Colonic mucosa (tissue), 4 donors: ENCODE measurements at places on chromosomes 5 and 9. TPM values are rescaled to one million over a fixed set of nuclear protein-coding genes. Genes with fewer than 3 reads are reported as not detected.

GRCh38 chr9:38405785-38406184, 13.3 kb downstream of the ALDH1B1 start:
- no peak for DNase-seq

GRCh38 chr5:131996210-131997025, 15.0 kb downstream of the ACSL6 start:
- no peak for DNase-seq

DNA sequence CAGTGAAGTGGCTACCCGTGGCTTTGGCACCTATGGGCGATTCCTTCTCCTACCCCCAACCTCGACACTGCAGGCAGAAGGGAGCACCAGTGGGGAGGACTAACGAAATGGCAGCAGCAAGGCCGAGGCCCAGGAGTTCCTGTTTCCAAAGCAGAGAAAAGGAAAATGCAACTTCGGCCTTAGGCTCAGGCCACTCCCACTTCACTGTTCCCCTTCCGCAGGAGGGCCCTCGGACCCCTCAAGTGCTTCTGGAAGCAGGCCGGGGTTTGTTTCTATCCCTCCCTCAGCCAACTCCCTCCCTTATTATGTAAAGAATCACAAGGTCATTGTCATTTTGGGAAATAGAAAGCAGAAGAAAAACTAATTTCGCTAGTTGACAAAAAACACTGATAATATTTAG, 36.4 kb upstream of the NKX2-5 start:
- DNase-seq, result no peak

GRCh38 chr9:88927510-88927909, 63.8 kb upstream of the S1PR3 start:
- no peak for DNase-seq

- no peak for DNase-seq
Observed at GRCh38 chr5:65262649-65263059, 219.1 kb downstream of the ADAMTS6 start.

DNA sequence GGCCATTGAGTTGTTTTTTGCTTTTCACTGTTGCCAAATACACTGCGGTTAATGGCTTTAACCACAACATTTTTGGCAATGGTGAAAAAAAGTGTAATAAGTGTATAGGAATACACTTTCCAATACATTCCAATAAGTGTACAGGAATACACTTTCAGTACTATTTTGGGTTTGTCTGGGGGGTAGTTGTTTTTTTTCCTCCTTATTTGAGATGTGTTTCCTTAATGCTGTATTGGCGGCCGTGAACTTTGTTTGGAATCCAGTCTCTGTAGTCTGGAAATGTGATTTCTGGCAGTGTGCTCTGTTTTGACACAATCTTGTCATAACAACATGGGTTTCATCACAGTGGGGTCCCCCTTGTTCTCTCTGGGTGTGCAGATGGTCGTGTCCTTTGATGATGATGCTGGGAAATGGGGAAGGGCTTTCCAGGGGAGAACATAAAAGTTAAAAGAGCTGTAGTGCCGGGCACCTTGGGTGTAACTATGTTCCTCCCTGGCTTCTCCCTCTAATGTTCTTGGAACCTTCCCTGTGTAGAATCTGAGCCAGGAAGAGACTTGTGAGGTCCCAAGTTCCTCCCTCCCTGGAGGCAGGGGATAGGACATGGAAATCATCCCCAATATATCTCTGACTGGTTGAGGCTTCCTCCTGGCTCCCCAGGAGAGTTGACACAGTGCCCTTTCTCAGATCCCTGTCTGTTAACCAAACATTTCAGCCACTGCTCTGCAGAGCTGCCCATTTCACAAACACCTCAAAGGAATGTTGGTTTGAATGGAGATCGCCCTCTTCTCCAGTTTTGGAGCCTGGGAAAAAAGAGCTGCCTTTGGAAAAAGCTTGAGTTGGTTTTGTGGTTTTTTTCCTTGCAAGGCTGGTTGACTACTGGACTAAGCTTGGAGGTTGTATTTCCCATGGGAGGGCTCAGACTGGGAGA, 44.8 kb downstream of the RCL1 start:
- DNase-seq, result no peak

GRCh38 chr9:100597236-100597635, 19.4 kb downstream of the CAVIN4 start:
- DNase-seq, result no peak

DNA sequence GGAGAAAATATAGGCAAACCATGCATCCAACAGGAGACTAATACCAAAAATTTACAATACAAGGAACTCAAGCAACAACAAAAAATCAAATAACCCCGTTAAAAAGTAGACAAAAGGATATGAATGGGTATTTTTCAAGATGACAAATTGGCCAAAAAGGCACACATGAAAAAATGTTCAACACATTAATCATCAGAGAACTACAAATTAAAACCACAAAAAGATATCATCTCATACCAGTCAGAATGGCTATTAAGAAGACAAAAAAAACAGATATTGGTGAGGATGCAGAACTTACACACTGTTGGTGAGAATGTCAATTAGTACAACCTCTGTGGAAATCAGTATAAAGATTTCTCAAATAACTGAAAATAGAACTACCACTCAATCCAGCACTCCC, 35.0 kb downstream of the TEX10 start:
- no peak for DNase-seq

GRCh38 chr9:22446950-22447617, 460 bp downstream of the DMRTA1 start:
- peak; percentile 71 for DNase-seq

- DNase-seq, result peak; percentile 69
Observed at GRCh38 chr9:20197976-20198685, 409.3 kb upstream of the SLC24A2 start.

DNA sequence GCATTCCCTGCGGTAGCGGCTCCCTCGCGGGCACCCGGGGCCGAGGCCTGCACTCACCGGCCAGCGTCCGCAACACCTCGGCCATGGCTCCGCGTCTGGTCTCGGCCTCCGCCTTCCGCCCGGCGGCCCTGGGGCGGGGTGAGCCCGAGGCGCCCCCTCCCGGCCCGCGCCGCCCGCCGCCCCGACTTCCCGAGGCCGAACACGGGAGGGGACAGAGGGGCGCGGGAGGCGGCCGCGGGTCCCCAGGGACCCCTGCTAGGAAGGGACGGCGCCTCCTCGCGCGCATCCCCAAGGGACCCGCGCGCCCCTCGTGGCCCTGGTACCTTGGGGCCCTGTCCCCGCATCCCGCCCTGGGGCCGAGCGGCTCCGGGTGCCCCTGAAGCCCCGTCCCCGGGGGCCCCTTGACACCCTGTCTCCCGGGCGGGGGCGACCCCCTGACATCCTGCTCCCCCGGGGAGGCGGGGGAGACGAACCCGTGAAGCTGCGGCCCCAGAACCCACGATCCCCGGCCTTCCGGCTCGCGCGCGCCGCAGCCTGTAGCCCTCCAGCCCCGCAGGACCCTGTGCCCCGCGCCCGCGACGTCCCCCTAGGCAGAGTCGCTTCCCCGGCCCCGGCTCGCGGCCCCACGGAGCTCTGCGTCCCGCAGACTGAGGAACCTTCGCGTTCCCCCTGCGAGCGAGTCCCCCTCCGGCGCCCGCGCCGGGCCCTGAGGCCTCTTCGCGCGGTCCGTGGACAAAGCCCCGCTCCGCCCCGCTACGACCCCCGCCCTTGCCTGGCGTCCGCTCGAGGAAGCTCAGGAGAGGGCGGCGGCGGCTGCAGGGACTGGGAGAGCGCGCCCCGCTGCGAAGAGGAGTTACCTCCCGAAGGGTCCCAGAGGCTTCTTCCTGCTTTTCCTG, at the start of gene ABO:
Gene ABO, minus strand, starts transcription at position 97 of the 896 bp plus-strand sequence.
- peak; percentile 61 for DNase-seq

GRCh38 chr5:172648013-172648381, 6.9 kb downstream of the NEURL1B start:
- DNase-seq, result no peak

DNA sequence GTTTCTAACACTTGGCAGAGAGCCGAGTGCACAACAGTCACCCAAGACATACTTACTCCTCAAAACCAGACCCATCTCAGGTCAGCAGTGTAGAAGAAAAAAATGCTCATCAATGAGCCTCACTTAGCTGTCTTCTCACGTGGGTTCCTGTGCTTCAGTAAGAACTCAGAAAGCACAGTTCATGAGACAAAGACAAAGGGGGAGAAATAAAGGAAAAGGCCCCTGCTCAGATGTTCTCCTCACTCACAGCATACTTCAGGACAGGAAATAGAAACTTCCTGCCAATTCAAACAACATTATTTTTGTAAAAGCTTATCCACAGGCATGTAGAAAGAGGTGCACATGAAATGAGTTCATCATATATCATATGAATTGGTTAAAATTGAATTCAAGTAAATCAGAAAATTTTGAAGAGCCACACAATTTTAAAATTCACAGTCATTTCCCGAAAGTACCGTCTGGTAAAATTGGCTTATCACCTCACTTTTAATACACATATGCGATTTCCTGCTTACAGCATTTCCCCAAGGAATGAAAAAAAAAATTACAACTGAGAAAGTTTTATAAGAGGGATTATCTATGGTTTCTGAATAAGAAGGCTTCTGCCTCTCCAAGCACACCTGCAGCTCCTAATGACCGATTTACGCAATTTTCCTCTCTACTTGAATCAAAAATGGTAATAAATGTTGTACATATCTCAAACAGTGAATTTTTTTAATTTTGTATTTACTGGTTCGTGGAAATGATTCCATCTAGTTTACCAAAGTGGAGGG, 328.3 kb downstream of the TMEM167A start:
- DNase-seq, result no peak

GRCh38 chr5:112917453-112917995, 4.5 kb downstream of the REEP5 start:
- no peak for DNase-seq

DNA sequence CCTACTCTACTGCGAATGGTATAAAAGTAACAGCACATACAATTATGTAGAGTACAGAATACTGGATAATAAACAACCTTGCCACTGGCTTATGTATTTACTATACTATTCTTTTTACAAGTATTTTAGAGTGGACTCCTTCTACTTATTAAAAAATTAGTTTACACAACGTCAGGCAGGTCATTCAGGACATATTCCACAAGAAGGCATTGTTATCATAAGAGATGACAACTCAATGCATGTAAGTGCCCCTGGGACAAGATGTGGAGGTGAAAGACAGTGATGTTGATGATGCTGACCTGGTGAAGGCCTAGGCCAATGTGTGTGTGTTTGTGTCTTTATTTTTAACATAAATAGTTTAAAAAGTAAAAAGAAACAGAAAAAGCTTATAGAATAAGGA, 421.7 kb downstream of the CDH12 start:
- DNase-seq, result no peak

DNA sequence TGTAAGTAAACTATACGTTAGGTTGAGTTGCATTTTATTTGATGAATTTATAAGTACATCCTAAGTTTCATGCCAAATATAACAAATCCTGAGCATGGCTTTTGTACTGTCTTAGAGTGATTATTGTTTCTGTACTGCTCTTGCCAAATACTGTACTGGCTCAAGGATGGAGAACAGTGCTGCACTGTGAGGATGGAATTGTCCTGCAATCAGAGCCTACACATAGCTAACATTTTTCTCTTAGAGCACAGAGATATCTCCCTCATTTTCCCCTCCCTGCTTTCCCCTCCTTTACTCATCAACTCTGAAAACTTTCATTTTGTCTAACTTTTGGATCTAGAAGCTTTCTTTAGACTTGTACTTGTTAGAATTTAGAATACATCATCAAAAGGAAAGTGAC, 28.3 kb downstream of the LRRC70 start:
- DNase-seq, result no peak

DNA sequence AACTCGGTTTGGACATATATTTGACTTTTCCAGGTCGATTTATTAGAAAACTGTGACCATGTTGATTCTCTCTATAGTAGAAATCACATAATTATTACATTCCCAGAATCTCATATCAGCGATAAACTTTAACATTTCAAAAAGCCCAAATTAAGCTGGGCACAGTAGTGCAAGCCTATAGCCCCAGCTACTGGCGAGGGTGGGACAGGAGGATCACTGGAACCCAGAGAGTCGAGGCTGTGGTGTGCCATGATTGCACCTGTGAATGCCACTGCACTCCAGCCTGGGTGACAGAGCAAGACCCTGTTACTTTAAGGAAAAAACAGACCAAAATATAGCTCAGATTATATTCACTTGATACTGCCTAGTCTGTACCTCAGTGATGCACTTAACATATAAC, 128.9 kb downstream of the CPLANE1 start:
- no peak for DNase-seq

DNA sequence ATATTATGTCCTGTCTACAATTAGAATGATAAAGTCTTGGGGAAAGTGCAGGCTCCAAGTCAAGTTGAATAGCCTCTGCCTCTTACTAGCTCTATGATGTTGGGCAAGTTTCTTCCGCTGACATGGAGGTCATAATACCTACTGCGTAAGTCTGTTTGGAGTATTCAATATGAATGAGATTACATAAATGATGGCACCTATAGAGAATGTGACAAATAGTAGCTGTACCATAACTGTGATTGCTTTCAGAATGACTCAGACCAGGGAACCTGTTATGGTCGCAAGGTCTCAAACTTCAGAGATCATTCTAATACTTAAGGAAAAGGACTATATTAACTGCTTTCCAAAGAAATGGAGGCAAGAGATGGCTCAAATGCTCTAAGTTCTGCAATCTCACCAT, 94.0 kb upstream of the ABCA1 start:
- no peak for DNase-seq

DNA sequence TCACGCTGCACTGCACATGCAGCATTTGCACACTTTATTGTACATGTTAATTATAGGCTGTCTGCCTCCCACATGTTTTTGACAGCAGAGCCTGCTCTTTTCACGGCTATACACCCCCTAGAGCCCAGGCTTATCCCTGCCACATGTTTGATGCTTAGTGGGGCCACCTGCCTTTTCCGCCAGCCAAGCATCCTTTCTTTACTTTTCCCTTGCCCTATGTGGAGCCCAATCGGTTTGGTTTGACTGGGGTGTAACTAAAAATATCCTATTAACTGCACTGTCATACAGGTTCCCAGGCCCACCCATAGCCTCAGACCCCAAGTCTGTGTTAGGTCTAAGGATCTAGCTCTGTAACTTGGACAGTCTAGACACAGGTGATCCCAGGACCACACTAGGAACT, 18.9 kb upstream of the S1PR3 start:
- DNase-seq, result no peak

DNA sequence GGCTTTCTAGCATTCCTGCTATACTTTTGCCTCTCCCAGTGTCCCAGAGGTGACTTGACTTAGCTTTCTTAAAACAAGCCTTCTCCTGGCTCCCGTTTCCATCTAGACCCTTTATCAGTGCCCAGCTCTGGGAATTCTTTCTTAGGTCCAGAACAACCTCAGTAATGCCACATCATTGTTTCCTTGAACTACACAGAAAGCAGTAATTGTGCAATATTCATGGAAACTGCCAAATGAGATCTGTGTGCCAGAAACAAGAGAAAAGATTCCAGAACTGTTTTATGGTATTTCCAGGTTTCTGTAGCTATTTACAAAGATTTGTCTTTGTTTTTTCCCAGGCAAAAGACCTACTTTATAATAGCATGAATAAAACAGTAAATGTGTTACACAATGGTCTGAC, 391.3 kb downstream of the SLCO4C1 start:
- no peak for DNase-seq

SLC4A9 gene
- total RNA-seq, result not detected

FAT2 gene
- not detected for total RNA-seq

CDH9 gene
- total RNA-seq, result not detected

ANKRD20A1 gene
- 4.7 TPM for total RNA-seq

GZMA gene
- total RNA-seq, result 5.7 TPM

SPRY4 gene
- 8.4 TPM for total RNA-seq

PCDHGB3 gene
- total RNA-seq, result 0.57 TPM

MZB1 gene
- 10.6 TPM for total RNA-seq

OR1J2 gene
- total RNA-seq, result not detected

BHMT gene
- total RNA-seq, result 1.4 TPM

CCNI2 gene
- 7.1 TPM for total RNA-seq

RXRA gene
- 68.2 TPM for total RNA-seq

GPX3 gene
- 60.5 TPM for total RNA-seq

ZNF483 gene
- 2.8 TPM for total RNA-seq

PLPP7 gene
- 1.1 TPM for total RNA-seq
